ENCODE measurements at places on chromosomes 3 and 15. TPM values are rescaled to one million over a fixed set of nuclear protein-coding genes. Genes with fewer than 3 reads are reported as not detected.

DNA sequence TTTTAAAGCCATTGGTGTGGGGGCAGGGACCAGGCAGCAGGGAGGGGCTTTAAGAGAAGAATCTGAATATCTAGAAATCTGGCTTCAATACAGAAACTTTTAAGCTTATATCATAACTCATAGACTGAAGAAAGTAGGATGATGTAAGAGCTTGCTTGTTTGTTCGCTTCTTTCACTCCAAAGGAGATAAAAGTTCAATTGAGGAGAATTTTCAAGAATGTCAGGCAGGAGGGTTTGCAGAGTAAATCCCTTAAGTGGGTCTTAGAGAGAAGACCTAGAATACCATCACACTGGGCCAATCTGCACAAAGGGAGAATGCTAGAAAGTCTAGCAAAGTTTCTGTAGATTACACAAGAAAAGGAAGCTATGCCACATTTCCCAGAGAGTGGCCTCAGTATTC is 4.1 kb upstream of the HLTF start:
- no peak for DNase-seq

Gene GPR62
- total RNA-seq, result not detected

DNA sequence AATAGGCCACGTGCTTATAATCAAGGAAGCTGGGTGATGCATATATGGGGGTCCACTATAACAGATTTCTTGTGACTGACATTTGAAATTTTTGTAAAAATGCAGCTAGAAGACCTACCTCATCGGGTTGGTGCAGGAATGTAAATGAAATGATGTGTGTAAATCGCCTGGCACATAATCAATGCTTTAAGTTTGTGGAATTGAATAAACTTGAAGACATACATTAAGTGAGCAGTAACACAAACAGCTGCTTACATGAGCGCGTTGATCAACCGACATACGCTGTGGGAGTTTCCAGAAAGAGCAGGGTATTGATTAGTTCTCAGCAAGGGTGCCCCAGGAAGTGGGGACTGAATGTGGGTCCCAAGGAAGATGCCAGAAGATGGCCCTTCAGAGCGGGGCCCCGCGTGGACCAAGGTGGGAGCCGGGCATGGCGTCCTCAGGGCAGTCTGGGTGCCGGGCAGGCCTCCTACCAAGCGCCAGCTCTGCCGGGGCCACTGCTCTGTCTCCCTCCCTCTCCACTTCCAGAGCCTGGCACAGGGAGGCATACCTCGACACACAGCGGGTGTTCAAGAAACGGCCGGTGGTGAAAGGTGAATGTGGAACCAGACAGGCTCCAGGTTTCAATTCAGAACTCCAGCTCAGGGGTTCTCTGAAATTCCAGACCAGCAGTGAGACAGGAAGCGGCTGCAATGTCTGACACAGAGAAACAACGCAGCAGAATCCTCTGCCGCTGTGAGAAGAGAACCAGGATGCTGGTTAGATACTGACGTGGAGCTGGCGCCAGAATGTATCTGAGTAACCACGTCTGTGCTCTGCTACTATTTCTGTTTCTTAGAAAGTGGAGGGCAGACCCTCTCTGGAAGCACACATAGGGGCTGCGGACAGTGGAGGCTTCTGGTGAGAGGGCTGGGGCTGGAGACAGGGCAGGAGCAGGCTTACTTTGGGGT is 12.6 kb downstream of the BFSP2 start:
- DNase-seq, result peak; percentile 85

Gene GLCE
- 14.3 TPM for total RNA-seq

- DNase-seq, result no peak
Measured at GRCh38 chr15:38436993-38437392, 16.9 kb upstream of the FAM98B start.

Gene HYAL1
- total RNA-seq, result 11.2 TPM

Gene PLS1
- total RNA-seq, result 1.2 TPM
